Lower lobe of right lung (tissue), 2 donors: ENCODE measurements at places on chromosomes 2 and 18.

DNA sequence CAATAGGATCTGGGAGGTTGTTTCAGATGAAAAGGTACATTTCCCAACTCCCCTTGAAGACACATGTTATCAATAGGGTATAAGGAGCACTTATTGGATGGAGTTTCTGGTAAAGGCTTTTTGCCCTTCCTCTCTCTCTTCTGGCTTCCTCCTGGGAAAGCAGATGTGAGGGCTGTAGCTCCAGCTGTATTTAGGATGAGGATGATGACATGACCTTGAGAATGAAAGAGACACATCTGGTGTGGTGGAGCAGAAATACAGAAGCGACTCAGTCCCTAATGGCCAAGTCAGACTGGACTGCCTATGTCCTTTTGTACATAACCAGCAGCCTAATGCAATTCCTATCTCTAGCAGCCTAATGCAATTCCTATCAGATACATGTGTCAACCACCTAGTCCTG, 100.9 kb upstream of the NXPH2 start:
- DNase-seq = no peak

DNA sequence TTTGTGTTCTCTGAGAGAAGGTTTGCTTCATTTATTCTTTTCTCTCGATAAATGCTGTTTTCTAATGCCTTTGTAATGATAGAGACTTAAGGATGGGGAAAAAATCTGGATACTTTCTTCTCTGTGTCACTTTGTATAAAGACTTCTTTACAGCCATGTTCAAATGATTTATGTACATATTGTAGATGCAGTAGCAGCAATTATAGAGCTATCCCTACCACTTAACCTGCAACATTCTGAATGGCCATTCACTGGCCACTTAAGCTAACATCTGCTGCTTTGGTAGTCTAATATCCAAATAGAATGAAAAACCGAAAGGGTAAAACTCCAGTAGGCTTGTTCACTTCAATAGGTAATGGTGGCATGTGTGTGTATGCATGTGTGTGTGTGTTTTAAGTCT, 97.8 kb downstream of the CSRNP3 start:
- DNase-seq = no peak

DNA sequence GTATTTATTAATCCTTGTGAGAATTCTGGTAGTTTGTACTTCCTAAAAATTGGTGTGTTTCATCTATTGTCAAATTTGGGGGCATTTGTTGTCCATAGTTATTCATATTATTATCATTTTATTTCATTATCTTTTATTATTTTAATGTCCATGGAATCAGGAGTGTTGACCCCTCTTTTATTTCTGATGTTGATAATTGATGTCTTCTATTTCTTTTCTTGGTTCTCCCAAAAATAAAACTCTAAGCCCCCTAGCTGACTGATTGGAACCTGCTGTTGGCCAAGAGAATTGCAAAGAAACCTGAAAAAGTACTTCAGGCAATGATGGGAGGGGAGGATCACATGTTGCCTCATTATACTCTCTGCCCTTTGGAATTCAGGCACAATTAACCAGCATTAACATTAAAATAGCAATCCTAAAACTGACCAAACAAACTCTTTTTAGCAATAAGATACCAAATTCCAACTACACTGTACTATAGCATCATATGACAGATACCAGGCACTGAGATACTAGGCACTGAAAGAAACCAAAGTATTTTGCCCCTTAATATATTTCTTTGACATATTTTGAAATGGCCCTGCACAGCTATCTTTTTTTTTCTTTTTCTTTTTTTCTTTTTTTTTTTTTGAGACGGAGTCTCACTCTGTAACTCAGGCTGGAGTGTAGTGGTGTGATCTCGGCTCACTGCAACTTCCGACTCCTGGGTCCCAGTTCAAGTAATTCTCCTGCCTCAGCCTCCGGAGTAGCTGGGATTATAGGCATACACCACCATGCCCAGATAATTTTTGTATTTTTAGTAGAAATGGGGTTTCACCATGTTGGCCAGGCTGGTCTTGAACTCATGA, 1097.2 kb upstream of the CNTNAP5 start:
- no peak for DNase-seq

DNA sequence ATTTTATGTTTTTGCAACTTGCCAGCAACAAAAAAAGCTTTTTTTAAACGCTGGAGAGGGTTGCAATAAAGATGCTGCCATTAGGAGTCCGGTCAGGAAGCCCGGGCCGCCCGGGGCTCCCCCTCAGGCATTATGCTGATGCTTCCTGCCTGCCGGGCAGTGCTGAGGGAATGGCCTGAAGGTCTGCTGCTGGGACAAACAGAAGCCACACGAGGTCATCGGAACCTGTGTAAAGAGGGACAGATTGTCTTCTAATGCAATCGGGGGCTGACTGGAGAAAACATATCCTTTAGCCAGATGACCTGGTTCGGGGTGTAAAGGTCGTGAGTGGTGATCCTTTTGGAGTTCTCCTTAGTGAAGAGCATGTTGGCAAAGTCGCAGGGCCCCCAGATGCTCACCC, 2.3 kb downstream of the IMPA2 start:
- DNase-seq = no peak

DNA sequence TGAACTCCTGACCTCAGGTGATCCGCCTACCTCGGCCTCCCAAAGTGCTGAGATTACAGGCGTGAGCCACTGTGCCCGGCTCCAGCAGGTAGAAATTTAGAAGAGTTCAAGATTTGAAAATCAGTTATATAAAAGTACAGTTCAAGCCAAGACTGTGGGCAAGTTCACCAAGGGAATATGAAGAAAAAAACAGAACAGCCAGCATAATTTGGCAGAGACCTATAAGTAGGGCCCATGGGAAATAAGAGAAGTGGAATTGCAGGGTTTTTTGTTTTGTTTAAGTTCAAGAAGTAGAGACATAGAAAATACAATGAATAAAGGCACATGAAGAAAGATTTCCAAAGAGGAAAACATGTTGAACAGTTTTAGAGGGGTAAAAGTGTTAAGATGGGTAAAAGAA, 57.9 kb downstream of the BAZ2B start:
- DNase-seq = no peak

DNA sequence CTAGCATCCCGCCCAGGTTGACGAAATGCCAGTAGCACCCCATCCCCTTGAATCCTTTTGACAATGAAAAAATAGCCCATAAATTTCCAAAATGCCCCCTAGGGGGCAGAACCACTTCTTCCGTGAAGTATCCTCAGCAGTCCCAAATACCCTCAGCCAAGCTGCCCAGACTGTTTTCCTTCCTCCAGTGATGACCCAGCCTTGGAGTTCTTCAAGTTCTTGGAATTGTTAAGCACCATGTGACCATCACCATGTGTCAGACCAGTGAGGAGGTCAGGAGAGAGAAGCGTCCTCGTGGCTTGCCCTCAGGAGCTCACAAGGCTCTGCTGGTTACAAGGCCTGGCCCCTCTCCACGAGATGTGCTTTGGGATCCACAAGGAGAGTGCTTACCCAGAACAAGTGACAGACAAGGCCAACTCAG, 1.4 kb upstream of the SLC23A3 start:
- no peak for DNase-seq
